ENCODE measurements at places on chromosomes 12 and 14.

DNA sequence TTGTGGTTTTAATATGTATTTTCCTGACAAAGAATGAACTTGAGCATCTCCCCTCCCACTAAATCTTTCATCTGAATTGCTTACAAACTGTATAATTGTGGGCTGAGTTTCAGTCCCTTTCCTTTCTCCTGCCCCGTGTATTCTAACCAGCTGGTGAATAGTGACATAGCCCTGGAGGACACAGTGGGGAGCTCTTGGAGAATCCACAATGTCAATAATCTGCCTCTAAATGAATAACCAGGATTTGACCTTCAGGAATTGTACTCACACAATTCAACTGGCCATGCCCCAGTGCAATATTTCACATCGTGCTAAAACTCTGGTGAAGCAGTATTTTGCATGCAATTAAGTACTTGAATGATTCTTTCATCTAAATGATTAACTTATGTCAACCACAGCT, 177.2 kb downstream of the C12orf42 start:
- DNase-seq = no peak

DNA sequence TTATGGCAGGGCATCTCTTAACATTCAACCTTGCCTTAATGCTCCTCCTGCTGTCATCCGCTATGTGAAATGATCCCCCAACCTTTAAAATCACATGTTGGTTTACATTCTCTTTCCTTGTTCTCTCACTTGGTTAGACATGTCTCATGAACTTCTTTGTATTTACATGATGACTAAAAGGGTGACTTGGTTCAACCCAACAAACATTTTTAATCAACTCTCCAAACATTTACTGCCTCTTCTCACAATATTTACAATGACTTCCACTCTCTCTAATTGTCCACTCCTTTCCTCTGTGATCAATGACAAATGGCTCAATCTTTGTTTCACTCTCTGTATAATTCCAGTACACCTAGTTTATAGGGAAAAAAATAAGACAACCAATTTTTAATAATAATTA, 506.1 kb downstream of the NELL2 start:
- no peak for DNase-seq

DNA sequence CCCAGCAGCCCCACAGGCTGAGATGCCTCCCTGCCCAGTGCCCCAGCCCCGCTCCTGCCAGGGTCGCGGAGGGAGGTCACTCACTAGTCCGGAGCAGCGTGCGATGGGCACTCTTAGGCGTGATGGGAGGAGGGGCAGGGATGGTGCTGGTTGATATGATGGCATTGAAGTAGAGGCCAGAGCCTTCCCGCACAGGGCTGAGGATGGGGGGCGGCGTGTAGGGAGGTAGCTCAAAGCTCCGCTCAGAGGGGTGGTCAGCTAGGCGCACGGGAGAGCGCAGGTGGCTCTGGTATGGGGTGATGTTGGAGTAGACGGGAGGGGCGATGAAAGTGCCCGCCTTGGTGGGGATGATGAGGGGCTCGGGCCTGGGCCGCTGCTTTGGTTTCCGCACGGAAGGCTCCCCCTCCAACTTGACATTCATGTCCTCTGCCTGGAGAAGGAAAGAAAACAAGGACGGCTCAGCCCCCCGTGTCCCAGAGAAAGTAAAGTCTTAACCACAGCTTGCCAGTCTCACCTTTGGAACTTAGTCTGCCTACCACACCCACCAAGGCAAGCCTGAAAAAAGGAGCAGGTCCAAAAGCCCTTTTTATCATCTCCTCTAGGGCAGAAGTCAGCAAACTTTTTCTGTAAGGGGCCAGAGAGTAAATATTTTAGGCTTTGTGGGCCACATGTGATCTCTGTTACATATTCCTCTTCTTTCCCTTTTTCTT, 15.5 kb upstream of the PNMA1 start:
- DNase-seq = peak; percentile 20

- no peak for DNase-seq
Measured at GRCh38 chr12:104828015-104828414, 130.1 kb downstream of the SLC41A2 start.

DNA sequence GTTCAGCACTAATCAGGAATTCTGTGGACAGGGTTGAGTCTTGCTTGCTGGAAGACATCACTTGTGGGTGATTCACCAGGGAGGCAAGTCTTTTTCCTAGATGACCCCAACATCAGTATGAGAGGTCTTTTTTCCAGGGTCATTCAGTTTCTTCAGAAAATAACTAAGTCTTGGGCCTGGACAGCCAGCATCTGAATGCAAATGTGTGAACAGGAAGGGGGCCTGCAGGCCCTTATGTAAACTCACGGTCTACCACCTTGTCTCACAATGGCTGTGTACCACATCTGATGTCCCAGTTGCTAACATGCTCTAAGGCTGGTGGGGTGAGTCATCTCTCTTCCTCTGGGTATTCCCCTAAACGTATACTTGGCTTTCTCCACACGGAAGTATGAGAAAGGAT, 79.2 kb downstream of the HECTD4 start:
- no peak for DNase-seq

GRCh38 chr14:88168498-88169165, 154.4 kb downstream of the KCNK10 start:
- no peak for DNase-seq

DNA sequence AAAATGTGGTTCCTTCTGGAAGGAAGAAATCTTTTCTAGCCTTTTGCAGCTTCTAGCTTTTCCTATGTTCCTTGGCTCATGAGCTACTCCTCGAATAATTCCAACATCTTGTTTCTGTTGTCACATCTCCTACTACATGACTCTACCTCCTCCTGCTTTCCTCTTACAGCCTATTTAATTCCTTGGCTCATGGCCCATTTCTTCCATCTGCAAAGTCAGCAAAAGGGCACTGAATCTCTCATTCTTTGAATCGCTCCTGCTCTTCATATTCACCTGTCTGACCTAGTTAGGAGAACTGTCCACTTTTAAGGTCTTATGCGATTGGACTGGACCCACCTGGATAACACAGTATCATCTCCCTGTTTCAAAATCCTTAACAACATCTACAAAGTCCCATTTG, 15.8 kb downstream of the PRKD1 start:
- DNase-seq = no peak

- DNase-seq = no peak
Measured at GRCh38 chr14:52583544-52583943, 30.9 kb downstream of the GPR137C start.

- no peak for DNase-seq
Measured at GRCh38 chr12:82723093-82723492, 36.4 kb downstream of the TMTC2 start.

- no peak for DNase-seq
Measured at GRCh38 chr12:119915894-119916510, 38.9 kb upstream of the CIT start.

DNA sequence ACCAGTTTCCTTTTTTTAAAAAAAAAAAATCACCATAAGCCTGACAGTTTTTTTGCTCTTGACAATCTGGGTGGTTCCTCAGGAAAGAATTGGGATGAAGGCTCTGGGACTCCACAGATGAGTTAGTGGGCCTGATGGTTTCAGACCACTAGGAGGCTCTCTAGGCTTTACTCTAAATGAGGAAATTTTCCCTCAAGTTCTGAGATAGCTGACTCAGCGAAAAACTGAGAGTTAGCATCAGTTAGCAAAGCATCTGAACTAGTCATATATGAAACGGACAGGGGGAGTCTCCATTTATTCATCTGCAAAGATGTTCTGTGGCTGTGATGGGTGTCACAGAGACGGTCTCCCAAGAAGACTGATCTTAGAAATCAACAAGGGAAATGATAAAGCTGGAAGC, 314.3 kb upstream of the OR4E1 start:
- no peak for DNase-seq

DNA sequence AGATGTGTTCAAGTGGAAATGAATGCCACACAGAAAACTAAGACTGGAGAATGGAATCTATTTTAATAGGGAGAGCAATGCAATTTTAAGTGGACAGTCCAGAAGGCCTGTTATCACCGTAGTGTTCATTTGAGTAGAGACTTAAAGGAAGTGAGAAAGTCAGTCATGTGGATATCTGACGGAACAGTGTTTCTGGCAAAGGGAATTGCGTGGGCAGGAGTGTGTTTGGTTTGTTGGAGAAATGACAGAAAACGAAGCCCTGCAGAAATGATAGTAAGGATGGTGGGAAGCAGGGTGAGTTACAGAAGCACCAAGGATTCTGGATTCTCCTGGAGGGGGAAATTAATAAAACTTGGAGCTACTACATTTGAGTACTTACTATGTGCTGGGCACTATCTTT, 776.6 kb downstream of the MED13L start:
- DNase-seq = no peak

DNA sequence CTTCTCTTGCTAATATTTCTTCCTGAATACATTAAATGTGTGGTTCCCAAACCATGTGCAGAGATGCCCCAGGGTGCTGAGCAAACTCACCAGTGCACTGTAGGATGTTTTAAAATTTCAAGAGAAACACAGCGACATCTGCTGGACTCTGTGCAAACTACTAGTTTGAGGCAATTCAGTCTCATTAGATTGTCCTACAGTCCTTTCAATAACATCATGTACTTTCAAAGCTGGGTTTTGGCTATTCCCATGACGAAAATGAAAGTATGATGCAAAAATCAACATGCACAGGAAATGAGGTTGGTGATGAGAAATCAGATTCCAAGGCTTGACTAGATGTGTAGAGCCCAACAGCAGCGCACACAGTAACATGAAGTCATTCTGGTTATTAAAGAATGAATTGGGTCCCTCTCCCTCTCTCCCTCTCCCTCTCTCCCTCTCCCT, 66.3 kb downstream of the CLIP1 start:
- no peak for DNase-seq

DNA sequence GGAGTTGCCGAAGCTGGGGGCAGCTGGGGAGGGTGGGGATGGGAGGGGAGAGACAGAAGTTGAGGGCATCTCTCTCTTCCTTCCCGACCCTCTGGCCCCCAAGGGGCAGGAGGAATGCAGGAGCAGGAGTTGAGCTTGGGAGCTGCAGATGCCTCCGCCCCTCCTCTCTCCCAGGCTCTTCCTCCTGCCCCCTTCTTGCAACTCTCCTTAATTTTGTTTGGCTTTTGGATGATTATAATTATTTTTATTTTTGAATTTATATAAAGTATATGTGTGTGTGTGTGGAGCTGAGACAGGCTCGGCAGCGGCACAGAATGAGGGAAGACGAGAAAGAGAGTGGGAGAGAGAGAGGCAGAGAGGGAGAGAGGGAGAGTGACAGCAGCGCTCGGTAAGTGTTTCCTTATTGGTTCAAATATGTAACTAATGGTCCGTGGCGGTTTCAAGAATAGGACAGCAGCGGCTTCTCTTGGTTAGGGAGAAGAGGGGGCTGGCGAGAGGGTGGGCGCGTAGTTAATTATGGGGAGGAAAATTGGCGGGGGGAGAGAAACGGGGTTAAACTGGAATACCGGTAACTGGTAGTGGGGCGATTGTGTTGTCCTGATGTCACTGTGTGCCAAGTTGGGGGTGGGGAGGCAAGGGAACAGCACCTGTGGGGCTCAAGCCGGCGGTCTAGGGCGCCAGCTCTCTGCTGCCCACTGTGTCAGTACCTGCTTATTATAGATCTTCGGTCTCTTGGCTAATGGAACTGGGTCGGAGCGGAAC, 8.4 kb downstream of the HOXC8 start:
- DNase-seq = no peak

DNA sequence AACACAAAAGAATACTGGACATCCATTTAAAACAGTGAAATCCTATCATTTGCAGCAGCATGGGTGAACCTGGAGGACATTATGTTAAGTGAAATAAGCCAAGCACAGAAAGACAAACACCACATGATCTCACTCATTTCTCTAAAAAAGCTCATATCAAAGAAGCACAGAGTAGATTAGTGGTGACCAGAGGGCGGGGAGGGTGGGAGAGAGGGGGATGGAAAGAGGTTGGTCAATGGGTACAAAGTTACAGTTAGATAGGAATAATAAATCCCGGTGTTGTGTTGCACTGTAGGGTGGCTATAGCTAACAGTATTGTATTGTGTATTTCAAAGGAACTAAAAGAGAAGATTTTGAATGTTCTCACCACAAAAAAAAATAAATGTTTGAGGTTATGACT, 52.4 kb downstream of the DUSP6 start:
- DNase-seq = no peak

DNA sequence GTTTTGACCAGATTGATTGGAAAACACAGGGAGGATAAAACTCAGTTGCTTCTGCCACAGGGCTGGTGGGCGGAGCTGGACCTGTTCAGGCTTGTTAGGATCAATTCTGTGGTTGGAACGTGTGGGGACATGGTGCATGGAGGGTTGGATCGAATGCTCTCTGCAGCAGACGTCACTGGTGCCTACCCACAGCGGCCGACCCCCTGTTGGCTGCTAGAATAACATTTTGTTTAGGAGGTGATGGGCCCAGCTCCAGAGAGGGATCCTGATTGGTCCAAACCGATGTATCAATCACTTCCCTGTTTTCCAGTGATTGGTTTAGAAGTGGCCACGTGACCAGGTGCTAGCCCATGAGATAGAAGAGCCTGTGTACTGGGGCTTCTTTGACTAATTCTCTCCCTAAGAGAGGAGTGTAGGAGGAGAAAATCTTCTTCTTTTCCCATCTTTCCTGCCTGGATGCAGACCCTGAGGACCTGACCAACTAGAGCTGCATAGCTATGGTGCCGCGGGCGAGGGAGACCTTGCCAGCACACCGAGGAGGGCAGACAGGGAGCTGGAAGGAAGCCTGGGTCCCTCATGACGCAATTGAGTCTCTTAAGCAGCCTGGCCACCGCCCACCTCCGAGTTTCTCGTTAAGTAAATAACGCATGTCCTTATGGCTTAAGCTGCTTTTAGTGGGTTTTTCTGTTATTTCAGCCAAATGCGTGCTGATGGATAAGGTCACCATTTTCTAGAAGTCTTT, 163.5 kb downstream of the AACS start:
- DNase-seq = no peak

DNA sequence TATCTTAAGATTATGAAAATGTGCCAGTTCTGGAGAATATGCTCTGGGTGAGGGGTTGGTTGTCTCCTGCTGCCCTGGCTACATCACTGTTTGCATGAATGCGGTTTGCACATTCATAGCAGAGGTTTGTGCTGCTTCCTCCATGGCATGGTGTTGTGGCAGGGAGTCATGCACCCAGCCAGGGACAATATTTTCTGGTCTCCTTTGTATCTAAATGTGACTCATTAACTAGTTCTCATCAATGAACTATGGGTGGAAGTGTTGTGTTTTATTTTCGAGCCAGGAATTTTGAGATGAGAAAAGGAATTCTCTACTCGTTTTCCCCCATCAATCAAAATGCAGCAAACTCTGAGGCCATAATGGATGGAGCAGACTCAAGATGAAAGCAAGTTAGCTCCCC, 527.3 kb downstream of the SNAPC1 start:
- DNase-seq = no peak
